ENCODE measurements at places on chromosomes 7 and 10. TPM values are rescaled to one million over a fixed set of nuclear protein-coding genes. Genes with fewer than 3 reads are reported as not detected.

The GALNT17 gene
- total RNA-seq = 55.1 TPM

The OR6B1 gene
- not detected for total RNA-seq

The PRR15 gene
- not detected for total RNA-seq

The LAMTOR4 gene
- 48.9 TPM for total RNA-seq

The NKX1-2 gene
- 1.8 TPM for total RNA-seq

Measured in diencephalon (tissue), 1 donor.